ENCODE measurements at places on chromosomes 16 and 17.

DNA sequence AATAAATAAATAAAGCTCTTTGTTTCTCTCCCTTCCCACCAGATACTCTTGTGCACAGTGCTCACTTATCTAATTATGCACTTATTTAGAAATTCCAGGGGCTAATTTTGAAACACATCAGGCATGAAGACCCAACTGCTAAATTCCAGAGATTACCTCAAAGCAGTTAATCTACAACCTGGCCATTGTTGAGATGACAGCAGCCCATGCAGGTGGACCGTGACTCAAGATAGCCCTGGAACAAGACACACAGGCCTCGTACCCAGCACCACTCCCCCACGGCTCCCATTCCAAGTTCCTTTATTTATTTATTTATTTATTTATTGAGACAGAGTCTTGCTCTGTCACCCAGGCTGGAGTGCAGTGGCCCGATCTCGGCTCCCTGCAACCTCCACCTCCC, 60.1 kb upstream of the NPEPPS start:
- no peak for DNase-seq

- DNase-seq, result no peak
Observed at GRCh38 chr16:60755907-60756306, 1280.3 kb downstream of the CDH8 start.

GRCh38 chr16:66006485-66006884, 360.0 kb upstream of the CDH5 start:
- no peak for DNase-seq

- no peak for DNase-seq
Observed at GRCh38 chr17:36616061-36617029, 15.0 kb downstream of the MRM1 start.

- no peak for DNase-seq
Observed at GRCh38 chr17:57954397-57955182, 622 bp downstream of the CUEDC1 start.

GRCh38 chr16:65101009-65101408, 20.9 kb downstream of the CDH11 start:
- no peak for DNase-seq

DNA sequence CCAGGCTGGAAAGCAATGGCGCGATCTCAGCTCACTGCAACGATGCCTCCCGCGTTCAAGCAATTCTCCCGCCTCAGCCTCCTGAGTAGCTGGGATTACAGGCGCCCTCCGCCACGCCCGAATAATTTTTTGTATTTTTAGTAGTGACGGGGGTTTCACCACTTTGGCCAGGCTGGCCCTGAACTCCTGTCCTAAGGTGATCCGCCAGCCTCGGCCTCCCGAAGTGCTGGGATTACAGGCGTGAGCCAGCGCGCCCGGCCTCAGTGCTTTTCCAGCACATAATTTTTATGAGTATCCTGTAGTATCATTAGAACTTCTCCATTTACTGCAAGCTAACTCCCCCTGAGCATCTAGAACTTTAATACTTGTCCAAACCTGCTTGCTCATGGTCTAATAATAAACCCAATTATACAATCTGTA, 1.8 kb downstream of the UBE2G1 start:
- no peak for DNase-seq

DNA sequence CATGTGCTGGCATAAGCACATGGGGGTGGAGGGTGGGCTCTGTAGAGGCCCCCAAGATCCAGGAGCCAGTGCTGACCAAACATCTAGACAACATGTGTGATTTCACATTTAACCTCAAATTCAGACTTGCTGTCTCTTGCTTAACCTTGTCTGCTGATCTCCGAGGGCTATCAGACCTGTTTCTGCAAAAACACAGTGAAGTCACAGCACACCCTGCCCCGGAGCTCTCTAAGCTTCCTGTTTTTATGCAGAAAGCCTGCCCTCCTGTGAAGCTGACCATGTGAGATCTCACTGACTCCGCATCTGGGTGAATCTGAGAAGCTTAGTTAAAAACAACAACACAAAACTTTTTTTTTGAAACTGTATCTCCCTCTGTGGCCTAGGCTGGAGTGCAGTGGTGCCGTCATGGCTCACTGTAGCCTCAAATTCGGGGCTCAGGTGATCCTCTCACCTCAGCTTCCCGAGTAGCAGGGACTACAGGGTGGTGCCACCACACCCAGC, 6.6 kb upstream of the DPEP2 start:
- DNase-seq, result peak; percentile 31

- no peak for DNase-seq
Observed at GRCh38 chr17:27352448-27353032, 58.6 kb downstream of the WSB1 start.

GRCh38 chr16:58515871-58516767, 802 bp downstream of the SETD6 start:
- no peak for DNase-seq

- DNase-seq, result peak; percentile 98
Observed at GRCh38 chr16:71894921-71895678, at the start of gene IST1. IST1 (plus strand) TSS chr16:71895531; CDS start chr16:71915641, 20,110 bp downstream.

DNA sequence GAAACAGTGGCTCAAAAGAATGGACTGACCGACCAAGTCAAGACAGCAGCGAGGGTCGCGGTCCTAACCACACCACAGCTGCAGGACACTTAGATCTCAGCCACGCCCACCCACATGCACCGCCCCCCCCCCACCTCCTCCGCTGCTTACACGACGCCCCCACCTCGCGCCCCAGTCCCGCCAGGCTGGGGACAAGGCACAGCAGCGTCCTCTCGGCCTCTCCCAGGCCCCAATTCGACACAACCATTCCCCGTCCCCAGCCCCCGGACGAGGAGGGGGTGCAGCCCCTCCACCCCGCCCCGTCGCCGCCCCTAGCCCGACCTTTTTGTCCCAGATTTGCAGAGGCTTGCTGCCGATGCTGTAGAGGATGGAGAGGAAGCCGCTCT, 477 bp downstream of the CFAP20 start:
- no peak for DNase-seq

DNA sequence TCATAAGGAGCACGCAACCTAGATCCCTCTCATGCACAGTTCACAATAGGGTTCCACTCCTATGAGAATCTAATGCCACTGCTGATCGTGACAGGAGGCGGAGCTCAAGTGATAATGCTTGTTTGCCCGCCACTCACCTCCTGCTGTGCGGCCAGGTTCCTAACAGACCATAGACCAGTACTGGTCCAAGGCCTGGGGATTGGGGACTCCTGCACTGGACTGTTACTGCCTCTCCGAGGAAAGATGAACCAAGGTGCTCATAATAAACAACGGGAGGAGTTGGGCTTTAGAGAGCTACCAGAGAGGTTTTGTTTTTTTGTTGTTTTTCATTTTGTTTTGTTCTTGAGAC, 58.2 kb downstream of the TK2 start:
- no peak for DNase-seq

DNA sequence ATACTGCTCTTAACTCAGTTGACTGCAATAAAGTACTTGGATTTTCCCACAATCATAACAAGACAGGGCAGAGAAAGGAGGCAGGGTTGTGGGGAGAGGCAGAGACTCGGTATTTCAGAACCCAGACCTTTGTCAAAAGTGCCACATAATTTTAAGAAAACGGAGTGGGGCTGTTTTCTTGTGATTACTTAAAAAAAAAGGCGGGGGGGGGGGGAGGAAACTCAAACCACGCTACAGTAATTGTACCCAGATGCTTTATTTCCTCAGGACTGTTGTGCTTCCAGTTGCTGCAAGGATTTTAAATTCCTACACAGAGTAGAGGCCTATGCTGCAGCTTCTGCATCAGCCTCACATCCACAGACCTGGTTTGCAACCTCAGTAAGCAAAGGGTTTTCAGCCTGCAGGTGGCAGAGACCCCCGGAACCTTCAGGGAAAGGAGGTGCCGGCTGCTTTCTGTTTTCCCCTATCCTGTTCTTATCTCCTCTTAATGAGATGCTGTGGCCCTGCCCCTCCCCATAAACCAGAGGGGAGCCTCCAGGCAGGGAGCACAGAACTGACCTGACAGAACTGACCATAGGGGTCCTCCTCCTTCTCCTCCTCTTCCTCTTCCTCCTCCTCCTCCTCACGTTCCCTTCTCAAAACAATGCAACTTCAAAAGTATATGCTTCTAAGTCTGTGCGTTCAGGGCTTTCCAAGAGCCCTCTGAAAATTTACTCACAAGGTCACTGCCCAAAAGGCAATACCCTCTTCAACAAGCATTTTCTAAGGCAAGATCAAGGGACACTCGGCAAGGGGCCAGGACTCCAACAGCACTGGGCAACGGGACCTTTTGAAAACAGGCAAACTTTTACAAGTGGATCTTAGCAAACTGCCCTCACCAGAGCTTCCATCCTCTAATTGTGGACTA, 7.5 kb downstream of the AXIN2 start:
- DNase-seq, result no peak

- no peak for DNase-seq
Observed at GRCh38 chr16:49961089-49961488, 63.9 kb upstream of the CNEP1R1 start.

DNA sequence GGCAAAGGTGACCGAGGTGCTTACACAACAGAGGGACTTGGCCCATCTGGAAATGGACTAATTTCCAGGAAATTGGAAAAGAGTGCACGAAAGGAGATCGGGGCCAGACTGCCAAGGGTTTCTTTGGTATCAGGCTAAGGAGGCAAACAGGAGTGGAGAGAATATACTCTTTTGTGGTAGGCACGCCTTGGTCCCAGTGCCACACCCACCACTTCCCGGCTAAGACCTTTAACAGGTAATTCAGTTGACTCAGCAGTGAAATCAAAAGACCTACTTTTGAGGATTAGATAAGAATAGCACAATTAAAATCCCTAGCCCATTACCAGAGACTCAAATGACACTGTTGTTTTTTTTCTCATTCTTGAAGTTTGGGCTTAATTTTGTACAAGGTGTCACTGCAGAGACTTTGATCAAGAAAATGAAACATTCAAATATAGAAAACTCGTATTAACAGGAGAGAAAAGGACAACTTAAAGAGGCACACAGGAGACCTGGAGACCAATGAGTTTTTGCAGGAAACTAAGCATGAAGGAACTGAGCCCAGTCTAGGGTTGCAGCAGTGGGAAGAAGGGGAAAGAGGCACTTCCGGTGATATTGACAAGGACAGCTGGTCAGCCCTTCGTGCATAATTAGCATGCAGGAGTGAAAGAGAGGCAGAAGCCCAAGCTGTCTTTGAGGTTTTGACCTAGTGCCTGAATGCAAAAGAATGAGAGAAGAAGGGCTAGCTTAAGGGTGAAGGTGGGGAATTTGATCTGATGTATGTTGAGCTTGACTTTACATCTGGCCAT, 265.5 kb upstream of the CCL2 start:
- DNase-seq, result no peak

DNA sequence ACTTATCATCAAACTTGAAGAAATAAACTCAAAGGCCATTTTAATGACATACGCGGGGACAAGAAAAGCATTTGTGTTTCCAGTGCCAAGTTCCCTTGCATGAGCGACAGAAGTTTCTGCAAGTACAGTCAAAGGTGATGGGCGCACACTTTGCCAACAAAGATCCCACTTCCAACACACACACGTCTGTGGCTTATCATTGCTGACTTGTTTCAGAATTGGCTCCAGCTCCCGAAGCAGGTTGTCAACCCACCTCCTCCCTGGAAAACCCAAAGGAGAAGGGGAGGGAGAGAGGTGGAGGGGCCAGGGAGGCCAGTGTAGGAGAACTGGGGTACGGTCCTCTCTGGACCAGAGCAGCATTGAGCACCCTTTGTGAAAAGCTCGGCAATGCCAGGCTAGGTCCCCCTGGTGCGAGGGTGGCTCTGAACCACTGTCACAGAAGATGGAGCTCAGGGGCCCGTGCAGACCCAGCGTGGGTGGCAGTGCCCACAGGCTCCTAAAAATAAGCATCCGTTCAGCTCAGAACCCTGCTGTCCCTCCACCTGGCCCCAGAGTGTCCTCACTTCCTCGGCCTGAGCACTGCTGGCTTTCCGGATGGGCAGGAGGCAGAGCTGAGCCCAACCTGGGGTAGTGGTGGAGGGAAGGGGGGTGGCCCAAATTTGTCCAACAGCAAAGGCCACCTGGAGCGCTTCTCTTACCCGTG, 33.2 kb downstream of the RBFOX3 start:
- no peak for DNase-seq
